Right hindlimb (tissue), 1 donor: ENCODE measurements at places on chromosomes 1 and 21.
A peak's percentile ranks its signal among the peaks of the same experiment; 100 is the strongest.

DNA sequence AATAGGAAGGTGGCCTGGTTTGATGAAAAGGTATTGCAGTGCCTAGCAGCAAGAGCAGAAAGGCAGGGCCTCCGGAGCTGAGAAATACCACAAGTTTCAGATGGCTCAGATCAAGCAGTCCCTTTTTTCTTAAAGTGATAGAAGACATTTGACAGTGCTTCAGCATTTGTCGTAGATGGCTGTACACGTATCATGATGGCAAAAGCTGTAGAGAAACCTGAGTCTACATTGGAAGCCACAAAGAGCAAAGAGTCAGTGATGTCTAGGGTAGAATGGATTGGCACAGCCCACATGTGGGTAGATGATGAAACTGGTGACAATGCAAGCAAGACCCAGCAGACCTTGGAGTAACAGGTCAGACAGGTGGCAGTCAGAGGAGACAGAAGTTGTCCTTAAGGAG is 101.3 kb upstream of the ARTN start:
- no peak for DNase-seq

DNA sequence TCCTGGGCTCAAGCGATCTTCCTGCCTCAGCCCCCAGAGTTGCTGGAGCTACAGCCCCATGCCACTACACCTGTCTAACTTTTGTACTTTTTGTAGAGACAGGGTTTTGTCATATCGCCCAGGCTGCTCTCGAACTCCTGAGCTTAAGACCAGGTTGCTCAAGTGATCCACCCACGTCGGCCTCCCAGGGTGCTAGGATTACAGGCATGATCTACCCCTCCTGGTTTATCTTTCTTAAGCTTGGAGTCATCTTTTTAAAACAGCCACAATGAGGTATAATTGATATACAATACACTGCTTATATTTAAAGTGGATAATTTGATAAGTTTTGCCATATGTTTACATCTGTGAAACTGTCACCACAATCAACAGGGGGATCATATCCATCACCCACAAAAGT is 25.4 kb upstream of the WDR26 start:
- no peak for DNase-seq

- peak; percentile 38 for DNase-seq
Observed at GRCh38 chr1:146035048-146035423, 13.5 kb upstream of the HJV start.

DNA sequence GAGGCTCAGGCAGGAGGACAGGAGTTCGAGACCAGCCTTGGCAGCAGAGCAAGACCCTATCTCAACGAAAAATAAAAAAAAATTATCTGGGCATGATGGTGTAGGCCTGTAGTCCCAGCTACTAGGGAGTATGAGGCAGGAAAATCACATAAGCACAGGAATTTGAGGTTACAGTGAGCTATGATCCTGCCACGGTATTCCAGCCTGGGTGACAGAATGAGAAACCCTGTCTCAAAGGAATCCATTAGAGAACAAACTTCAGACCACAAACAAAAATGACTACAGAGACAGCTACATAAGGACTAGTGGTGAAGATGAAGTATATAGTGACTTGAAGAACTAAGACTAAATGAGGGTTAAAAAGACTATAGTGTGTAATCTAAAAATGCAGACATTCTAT is 233.1 kb downstream of the RERE start:
- no peak for DNase-seq

GRCh38 chr1:63693944-63694571 is 79.8 kb upstream of the ROR1 start:
- no peak for DNase-seq

DNA sequence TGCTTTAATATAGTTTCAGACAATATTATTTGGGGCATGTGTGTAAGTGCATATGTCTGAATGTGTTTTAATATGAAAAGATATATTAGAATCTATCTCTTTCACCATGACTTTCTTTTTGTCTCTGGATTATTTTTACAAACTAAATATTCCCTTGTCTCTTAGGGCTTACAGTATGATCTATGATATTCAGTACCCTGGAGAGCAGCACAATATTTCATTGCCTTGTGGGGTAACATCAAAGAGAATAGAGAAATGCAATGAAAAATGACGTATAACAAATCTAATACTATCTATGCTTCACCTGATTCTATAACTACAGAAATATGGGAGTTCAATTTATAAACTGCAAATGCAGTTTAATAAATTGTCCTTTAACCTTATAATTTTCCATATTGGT is 2084.5 kb downstream of the MRPL39 start:
- no peak for DNase-seq

DNA sequence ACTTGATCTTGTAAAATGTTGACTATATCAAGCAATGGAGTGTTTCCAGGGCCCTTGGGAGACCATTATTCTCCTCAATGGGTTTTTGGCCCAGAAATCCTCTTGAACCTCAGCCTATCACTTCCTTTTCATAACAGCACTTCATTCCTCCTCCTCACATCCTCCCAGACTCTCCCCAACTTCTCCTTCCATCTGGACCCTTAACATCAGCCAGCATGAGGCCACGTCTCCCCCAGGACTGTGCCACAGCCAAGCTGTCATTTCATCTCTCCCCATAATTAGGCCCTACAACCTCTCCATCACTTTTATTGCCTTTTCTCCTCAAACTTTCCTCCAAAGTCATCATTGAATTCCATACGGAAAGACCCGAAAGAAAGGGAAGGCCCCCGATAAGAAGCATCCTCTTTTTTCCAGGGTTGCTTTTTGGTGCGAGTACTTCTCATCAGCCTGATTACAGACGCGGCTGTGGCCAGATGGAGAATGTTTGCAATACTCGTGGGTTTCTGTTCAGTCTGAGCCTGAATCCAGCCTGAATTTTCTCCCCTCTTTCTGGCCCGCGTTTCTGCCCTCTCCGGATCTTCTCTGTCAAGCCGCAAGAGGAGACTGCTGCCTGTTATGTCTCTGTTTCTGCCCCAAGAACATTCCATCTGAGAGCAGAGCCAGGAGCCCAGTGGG is 52.7 kb upstream of the SLC25A33 start:
- no peak for DNase-seq

DNA sequence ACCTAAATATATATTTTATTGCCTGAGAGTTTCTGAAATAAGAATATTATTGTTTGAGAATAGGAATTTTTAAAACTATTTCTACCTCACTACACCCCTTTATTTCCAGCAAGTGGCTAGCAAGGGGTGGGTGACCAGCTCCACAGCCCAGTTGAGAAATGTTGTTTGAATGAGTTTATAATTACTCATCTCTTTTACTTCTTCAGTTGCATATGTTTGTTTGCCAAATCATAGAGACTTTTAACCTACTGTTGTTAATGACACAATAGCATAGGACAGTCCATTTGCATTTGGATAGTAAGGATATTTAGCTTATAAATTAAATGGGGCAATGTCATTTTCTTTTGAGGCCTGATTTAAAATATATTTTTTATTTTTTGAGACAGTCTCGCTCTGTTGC is 127.8 kb downstream of the NRDC start:
- DNase-seq: no peak

- DNase-seq: peak; percentile 23
Observed at GRCh38 chr1:118023199-118023598, 93.7 kb downstream of the WDR3 start.

DNA sequence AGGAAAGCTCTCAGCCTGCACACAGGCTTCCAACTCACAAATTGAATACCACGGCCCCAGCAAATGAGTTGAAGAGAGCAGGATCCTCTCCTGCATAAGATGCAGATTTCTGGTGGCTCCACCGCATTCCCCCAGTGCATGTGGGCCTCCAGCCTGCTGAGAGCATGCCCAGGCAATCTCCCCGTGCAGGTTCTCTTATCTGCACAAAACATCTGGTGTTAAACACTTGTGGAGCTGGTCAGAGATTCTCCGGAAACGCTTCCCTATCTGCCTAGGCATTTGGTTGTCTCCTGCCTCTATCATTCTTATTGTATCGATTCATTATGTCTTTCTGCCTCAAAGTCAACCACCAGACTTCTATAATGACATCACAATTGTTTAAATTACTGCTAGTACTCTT is 1349.0 kb upstream of the B3GALT2 start:
- no peak for DNase-seq

DNA sequence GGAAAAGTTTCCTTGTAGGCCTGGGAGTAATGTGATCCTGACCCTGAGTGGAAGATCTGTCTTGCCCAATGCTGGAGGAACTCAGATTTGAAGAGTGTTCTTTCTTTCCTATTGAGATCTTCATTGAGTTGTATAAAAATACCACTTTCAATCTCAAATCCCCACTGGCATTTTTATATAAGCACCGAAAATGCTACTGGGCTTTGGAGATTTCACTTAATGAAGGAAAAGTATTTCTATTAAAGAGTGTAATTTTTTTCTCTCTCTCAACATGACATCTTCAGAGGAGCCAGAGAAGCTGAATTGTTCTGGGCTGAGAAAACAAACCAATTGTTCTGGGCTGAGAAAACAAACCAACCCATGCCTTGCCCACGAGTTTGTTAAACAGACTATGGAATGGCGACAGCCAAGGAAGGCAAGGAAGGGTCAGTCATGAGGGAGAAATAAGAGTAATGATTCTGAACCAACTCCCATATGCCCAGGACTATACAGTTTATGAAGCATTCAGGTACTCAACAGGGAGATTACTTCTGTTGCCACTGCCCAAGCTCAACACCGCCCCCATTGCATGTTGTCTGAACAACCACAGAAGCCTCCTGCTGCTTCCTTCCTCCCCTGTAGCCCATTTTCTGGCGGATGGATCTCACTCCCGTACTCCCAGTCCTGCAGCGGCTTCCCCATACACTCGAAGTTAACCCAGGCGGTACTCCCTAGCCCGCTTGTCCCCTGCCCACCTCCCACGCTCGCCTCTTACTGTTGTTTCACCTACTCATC is 103.2 kb downstream of the BEND5 start:
- DNase-seq: no peak

DNA sequence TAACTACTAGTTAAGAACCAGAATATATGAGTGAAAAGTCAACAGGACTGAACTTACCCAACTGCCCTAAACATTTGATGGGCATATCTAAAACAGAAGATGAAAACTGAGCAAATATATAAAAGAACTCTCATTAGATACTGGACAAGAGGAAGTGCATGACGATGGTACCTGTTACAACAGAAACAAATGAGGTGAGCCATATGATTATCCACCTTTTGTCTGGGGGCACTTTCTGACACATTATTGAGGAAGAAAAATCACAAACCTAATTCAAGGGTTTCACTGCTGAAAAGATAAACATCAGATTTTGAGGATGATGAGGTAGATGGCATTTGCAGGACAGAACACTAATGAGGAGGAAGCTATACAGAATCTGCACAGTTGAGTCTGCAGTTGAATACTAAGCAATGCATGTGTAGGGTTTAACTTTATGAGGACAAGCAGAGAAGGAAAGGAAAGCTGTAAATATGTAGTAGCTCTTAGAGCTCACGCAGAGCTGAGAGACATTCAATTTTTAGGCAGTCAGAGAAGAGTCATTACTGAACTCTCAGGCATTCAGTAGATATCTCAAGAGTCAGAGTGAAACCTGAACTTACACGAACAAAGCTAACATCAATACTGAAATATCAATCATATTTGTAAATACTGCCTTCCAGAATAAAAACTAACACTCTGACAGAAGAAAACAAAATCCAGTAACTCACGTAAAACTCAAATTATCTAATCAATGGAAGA is 262.1 kb downstream of the AKT3 start:
- no peak for DNase-seq

DNA sequence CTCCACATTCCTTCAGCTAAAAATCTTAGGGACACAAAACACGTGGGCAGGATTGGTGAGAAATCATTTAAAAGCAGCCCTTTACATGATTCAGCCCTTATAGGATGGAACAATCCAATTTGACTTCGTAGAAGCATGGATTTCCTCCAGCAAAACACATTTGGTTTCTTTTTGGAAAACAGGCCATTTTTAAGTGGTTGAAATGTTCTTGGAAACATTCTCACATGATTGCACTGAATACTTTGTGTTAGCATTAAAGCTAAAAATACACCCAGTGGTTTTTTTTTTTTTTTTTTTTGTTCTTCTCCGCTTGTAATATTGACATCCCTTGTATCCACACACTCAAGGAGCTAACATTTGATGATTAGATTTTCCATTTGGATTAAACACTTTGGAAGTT is 42.1 kb upstream of the ABCG1 start:
- no peak for DNase-seq

GRCh38 chr1:205259324-205259832 is 31.6 kb downstream of the TMCC2 start:
- no peak for DNase-seq

- DNase-seq: no peak
Observed at GRCh38 chr1:106995970-106996369, 60.5 kb upstream of the PRMT6 start.

GRCh38 chr1:179001451-179001850 is 24.2 kb upstream of the FAM20B start:
- DNase-seq: no peak

DNA sequence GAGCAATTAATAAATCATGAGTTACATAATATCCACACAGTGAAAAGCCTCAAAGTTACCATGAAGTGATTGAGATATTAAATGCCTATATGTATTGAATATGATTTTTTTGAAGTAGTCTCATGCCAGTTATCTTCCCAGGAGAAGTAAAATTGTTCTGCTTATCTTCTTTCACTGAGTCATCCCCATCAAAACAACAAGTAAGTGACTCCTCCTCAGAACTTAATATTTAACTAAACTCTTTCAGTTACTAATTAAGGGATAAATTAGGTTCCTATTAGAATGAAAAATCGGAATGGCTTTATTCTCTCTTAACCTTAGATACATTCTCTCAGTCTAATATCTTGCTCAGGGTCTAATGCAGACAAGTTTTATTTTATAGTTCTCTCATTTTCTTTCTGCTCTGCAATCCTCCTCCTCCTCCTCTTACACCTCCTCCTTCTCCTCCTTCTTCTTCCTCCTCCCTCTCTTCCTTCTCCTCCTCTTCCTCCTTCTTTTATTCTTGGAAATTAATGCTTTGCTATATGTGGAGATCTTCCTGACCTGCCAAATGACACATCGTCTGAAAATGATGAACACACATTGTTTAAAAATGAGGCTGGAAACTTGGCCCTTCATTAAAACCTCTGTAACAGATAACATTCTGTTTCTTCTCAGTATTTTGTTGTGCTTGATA is 110.9 kb downstream of the RUNX1 start:
- no peak for DNase-seq

DNA sequence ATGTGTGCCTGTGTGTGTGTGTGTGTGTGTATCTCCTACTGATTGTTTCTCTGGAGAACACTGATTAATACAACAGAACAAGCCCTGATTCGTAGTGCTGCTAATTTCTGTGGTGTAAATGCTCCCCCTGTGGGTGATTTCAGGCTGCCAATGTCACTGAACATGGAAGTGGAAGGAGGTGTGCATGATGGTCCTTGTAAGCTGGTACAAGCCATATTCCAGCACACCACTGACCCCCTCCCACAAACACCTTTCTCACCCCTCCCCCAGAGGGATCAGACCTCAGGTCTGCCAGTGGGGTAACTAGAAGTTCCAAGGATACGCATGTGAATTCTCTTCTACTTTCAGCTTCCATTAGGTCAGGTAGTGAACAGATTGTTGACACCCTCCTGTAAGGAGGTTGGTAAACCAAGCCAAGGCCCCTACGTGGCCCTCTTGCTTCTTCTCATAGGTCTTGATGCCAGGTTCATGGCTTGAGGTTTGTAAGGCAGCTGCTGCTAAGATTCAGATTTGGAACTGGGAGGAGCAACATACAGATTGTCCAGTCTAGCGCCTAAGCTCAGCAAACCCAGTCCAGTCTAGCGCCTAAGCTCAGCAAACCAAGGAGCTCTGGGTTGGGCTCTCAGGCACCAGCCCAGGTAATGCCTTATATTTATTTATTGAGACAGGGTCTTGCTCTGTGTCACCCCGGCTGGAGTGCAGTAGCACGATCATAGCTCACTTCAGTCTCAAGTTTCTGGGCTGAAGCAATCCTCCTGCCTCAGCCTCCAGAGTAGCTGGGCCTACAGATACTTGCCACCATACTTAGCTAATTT is 38.7 kb downstream of the DHCR24 start:
- no peak for DNase-seq
